ENCODE measurements at places on chromosomes 13 and 19.

GRCh38 chr19:49094505-49095482, 9.5 kb downstream of the SNRNP70 start:
- DNase-seq: no peak

DNA sequence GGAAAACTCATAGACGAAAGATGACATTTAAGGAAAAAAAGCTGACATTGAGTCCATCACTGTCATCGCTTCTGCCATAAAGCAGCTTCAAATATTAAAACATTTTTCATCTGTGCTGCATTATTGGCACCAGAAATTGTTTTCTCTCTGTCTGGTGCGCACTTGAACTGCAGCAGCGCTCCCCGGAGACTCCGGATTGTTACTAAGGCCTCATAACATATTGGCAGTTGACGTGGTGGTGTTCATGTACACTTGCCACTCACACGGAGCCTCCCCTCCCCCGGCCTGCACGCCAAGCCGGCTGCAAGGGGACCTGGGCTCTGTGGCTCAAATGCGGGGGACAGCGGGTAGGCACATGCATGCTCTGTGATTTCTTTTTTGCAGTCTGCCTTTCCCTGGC, 203.2 kb downstream of the TSHZ3 start:
- no peak for DNase-seq

DNA sequence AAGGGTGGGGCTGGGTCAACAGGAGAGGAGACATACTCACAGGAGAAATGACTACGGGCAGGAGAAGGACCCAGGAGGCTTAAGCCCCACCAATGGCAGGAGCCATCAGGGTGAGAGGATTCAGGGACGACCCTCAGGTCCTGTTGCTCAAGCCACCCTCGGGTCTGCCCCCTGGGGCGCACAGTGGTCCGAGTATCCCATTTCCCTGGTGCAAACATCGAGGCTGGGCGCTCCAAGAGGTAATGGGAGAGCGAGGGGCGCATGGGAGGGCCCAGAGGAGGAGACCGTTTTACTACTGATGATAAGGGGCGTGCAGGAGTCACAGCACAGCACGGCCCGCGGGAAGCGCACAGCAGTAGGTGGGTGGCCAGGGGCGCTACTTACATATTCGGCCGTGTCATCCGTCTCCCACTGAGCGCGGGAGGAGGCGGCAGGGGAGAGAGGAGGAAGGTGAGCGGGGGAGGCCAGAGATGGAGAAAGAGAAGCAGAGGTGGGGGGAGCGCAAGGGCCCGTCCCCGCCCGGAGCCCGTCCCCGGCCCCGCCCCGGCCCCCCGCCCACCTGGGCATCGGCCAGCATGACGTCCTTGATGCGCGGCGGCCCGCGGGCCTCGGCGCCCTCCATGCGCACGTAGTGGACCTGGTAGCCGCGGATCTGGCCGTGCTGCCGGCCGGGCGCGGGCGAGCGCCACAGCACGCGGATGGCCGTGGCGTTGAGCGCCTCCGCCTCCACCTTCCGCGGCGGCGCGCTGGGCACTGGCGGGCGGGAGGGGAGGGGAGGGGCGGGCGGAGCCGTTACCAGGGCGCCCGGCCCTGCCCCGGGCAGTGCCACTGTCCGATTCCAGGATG, 111.5 kb downstream of the PTPRS start:
- DNase-seq: no peak

DNA sequence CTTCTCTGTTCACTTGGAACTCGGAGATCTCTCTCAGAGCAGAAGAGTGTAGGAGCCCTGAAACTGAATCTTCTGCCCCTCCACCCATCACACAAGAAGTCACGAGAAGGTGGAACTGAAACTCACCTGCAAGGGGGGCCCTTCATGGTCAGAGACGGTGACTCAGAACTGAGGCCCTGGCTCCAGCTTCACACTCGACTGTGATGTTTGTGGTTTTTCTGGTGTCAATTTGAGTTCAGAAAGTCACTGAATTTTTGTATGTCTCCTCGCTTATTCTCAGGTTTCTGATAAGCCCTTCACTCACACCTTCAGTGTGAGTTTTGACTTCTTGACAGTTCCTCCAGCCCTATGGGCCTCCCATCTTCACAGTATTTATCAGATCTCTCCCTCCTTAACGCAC, 23.1 kb downstream of the SIGLEC5 start:
- peak; percentile 66 for DNase-seq

GRCh38 chr19:39224910-39225309, 19.9 kb downstream of the IFNL3 start:
- no peak for DNase-seq

GRCh38 chr19:10390652-10391286, 10.4 kb upstream of the TYK2 start:
- peak; percentile 75 for DNase-seq
